ENCODE measurements at places on chromosomes 7 and 10.
A peak's percentile ranks its signal among the peaks of the same experiment; 100 is the strongest.

GRCh38 chr10:47379901-47380300, 4.2 kb downstream of the ZNF488 start:
- DNase-seq: no peak

DNA sequence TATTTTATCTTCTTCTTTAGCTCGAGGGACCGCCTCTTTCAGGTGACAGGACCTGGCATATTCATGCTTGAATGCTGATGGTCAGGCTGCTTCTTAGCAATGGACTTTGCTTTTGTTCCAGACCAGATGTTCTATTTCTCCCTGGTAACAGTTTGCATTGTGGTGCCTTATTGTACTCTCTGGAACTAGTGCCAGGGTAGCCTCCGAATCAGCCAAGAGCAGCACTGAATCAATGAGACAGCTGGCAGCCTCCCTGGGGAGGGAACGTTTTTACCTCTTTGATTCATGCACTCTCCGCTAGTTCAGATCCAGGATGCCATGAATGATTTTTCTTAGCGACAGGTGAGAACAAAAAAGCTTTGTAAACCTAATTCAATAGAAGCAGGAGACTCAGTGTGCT, 54.1 kb upstream of the NXPH1 start:
- DNase-seq: peak; percentile 93

DNA sequence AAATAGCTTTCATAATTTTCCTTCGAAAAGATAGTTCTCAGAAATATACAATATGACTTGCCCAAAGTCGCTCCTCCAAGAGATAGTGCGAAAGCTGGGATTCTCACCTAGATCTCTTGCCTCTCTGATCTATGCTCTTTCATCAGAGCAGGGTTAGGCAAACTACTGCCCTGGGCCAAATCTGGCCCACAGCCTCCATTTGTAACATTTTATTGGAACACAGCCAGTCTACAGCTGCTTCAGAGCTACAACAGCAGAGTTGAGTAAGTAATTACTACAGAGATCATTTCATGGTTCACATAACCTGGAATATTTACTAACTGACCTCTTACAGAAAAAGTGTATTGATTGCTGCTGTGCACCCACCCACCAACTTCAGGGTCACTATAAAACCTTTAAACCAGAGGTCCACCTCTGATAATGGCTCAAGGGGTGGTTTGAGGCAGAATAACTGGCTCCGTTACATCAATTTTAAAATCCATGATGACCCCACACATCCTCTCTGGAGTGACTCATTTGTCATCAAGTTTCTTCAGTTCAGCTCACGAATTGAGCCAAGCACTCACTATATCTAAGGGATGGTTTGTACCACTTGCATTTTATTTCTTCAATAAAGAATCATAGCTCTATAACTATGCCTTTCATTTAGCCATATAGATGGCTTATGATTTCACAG, 1019.0 kb downstream of the XPNPEP1 start:
- no peak for DNase-seq

DNA sequence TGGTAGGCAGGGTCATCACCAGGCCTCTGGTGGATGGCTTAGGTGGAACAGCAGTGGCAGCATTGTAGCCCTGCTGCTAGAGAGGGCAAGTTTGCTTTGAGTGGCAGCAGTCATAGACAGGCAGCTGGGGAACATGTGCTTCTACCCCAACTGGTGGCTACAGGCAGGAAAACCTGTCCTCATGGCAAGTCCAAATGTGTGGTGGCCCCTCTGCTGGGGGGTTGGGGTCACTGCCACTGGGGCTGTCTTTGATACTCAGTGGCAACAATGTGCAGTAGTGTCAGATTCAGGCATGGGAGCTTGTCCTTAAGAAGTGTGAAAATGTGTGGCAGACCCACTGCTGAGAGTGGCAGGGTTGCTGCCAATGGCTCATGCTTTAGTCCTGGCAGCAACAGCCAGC, 186.2 kb upstream of the NPSR1 start:
- no peak for DNase-seq

GRCh38 chr10:3251172-3251571, 78.6 kb upstream of the PITRM1 start:
- no peak for DNase-seq

- no peak for DNase-seq
Measured at GRCh38 chr7:74226633-74227032, 16.8 kb downstream of the LAT2 start.

DNA sequence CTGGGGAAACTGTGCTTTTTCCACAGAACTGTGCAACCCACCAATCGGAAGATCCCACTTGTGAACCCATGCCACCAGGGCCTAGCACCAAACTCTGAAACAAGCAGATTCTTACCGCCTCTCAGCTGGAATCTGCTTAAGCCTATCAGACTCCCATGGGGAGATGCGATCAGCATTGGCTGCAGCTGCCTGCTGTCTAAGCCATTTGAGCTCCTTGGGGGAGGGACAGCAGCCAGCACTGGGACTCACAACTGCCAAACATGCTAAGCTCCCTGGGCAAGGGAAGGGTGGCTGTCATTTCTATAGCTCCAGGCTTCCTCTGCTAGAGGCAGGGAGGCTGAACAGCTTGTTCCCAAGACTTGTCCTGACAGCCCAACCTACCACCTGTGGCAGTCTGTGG, 283.8 kb downstream of the CDK14 start:
- DNase-seq: no peak

GRCh38 chr10:43355749-43356371, 15.6 kb upstream of the FXYD4 start:
- no peak for DNase-seq

GRCh38 chr10:132403511-132404168, 6.6 kb downstream of the PWWP2B start:
- no peak for DNase-seq

DNA sequence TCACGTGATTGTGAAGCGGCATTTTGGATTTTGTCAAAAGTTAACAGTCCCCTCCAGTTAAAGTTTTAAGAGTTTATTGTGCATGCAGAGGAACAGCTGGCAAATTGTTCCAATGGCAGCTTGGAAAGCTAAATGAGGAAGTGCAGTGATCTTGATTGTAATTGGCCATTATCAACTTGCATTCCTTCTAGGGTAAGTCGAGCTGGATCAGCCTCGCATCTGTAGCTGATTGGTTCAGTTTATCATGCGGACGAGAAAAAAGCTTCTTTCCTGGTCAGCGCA, 566 bp downstream of the ZNF789 start:
- DNase-seq: peak; percentile 54

DNA sequence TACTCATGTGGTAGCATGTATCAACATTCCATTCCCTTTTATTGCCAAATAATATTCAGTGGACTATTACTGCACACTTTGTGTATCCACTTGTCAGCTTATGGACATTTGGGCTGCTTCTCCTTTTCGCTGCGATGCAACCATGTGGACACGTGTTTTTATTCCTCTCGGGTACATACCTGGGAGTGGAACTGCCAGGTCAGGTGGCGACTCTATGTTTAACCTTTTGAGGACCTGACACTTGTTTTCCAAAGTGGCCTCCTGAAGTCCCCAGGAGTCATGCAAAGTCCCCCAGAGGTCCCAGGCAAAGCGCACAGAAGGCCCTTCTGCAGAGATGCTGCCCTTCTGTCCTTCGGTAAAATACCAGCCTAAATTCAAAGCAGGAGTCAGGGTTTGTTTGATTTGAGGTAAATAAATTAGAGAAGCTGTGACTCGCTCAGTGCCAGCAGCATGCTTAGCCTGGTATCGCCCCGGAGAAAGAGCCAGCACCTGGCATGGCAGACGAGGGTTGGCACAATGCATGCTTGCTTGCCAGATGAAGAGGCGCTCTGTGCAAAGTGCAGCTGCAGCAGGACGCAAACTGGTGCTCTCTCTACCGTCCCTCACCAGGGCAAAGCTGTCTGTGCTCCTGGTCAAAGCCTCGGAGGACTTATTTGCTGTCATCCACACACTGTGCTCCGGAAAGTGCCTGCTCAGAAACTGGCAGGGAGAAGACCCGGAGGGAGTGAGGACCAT, 37.8 kb downstream of the HIPK2 start:
- DNase-seq: no peak

DNA sequence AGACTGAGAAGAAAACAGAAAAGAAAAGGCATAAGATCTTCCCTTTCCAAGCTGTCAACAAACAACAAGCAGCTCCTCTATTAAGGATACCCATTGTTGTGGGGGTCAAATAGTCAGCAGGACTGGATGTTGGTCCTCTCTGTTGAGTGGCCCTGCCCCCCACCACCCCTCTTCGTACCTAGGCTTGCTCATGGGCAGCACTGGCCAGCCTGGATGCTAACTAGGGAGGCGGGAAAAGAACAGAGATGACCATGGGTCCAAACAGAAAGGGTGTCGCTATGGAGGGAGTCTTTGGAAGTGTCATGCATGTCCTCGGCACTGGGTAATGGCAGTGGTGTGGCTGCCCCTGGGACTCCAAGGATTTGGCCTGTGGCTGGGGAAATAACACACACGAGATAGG, 45.6 kb downstream of the SPDYE5 start:
- DNase-seq: no peak

- no peak for DNase-seq
Measured at GRCh38 chr7:137904833-137905232, 58.1 kb upstream of the DGKI start.

- no peak for DNase-seq
Measured at GRCh38 chr7:38307640-38308039, 34.2 kb upstream of the TARP start.

GRCh38 chr7:131369354-131369753, 41.7 kb downstream of the MKLN1 start:
- DNase-seq: no peak

DNA sequence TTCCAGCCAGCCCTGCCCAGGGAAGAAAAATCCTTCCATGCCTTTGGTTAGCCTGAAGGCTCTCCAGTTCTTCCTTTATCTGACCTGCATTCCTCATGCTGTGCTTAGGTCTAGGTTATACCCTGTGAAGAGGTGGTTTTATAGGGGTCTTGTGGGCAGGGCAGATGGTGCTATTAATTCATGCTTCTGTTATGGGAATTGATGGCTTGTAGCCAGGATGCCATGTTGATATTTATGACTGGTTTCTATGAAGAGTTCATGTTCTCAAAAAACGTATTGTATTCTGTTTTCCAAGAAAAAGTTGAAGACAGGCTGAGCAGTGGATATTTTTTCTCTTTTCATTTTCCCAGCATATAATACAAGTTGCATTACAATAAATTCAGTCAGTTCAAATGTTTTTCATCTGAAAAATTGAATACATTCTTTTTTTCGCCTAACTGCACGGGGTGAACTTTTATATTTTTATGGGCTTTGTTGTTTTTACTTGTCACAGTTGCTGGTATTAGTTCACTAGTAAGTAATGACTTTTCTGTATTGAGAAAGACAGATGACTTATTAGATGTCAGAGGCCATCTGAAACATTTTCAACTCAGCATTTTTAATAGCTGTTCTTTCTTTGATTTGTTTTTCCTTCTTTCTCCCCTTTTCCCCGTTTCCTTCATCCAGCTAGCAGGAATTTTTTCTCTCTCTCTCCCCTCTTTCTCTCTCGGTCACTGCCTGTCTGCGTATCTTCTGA, 322.8 kb downstream of the LRMDA start:
- DNase-seq: no peak

- no peak for DNase-seq
Measured at GRCh38 chr7:40419806-40420205, 285.0 kb downstream of the SUGCT start.

- DNase-seq: peak; percentile 96
Measured at GRCh38 chr7:99142727-99143520, 984 bp downstream of the SMURF1 start.

- no peak for DNase-seq
Measured at GRCh38 chr7:69263550-69263949, 334.7 kb upstream of the AUTS2 start.

- DNase-seq: no peak
Measured at GRCh38 chr10:58157076-58157766, 110.5 kb downstream of the IPMK start.

DNA sequence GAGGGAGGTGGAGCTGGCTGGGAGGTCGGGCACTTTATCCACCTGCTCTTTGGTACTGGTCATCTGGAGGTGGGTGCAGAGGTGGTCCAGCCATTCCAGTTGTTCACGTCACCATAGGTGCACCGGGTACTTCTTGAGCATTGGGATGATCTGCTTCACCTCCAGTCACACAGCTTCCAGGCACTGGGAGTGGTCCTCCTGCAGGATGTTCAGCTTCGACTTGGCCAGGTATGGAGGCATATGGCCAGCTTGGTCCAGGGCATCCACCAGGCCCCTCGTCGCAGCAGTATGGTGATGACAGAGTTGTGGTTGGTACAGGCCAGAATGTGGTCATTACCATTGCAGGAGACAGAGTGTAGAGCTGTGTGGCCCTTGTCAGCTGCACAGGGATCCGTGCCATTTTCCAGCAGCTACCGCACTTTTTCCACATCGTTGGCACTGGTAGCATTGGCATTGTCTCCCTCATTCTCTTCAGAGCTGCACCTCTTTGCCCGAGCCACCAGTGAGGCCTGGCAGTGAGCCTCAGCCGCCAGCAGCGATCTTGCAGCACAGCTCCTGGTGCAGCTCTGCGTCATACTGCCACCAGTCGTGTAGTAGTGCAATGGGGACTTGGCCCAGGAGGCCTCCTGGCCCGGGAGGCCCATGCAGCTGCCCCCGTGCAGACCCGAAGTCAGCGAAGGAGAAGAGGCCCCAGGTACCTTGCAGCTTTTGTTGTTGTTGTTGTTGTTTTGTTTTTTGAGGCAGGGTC, 150.9 kb downstream of the ZNF22 start:
- DNase-seq: no peak

DNA sequence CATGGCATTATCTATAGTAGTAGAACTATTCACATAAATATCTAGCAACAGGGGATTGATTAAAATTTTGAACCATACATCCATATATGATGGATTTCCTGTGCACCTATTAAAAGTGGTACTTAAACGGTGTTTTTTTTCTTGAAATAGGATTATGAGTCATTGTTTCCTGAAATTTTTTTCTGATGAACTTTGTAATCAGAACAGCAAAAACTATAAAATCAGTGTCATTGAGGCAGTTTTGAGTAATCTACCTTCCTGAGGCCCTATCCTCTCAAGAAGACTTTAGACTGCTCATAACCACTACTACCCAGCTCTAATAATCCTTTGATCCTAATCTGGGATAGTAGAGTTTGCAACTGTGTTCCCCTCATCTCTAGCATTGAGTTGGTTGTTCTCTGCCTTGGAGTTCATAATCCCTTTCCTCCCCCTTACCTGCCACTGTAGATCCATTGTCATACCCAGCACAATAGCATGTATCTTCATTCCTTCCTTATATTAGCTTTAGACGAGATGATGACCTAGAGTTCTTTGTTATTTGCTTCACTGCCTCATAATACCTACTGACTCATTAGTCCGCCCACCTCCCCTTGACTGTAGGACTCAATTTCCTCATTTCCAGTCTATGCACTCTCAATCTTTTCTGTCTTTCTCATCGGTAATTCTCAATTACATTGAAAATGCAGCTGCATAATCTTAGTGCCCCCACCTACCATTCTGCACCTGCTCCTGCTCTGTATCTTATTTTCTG, 133.4 kb downstream of the LRRC4 start:
- no peak for DNase-seq

GRCh38 chr7:70849580-70850235, 282.2 kb upstream of the GALNT17 start:
- no peak for DNase-seq

- DNase-seq: no peak
Measured at GRCh38 chr10:5741276-5741675, 56.6 kb downstream of the TASOR2 start.

Measured in eye (tissue), 1 donor.